ENCODE measurements at places on chromosomes 6 and 20. TPM values are rescaled to one million over a fixed set of nuclear protein-coding genes. Genes with fewer than 3 reads are reported as not detected.

The LAMA2 gene
- total RNA-seq: 2.2 TPM

- no peak for DNase-seq
These were observed 101.6 kb downstream of the FOXF2 start for GRCh38 chr6:1491025-1491424.

DNA sequence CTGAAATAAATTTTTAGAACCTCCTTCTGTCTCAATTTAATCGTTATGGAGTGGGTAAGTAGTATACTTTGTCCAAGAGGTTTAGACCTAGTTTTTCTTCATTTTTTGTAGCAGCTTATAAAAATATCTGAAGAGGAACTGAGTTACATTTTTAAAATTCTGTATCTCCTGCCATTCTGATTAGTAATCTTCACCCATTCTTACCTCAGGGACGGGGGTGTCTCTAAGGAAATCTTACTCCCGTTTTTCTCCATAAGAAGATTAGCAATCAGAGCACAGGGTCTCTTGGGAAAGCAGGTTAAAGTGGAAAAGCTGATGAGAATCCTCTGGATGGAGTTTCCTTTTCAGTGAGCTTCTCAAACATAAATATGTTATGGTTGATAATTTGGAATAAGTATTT is 259.3 kb upstream of the FAM83B start:
- DNase-seq: no peak

GRCh38 chr20:731891-732560 is 36.3 kb downstream of the SLC52A3 start:
- DNase-seq: no peak

- DNase-seq: peak; percentile 5
These were observed 410.3 kb upstream of the SLC35B3 start for GRCh38 chr6:8845690-8846089.
